Stimulated activated CD8-positive, alpha-beta memory T cell treated with anti-CD3 and anti-CD28 coated beads, Interleukin-4, amount 100 ng/mL, for 1 hour (primary cell): ENCODE measurements at places on chromosomes 5 and 9.
A peak's percentile ranks its signal among the peaks of the same experiment; 100 is the strongest.

GRCh38 chr9:122131401-122132001 is 28.1 kb downstream of the NDUFA8 start:
- no peak for DNase-seq

GRCh38 chr9:79572032-79572607 is 355 bp downstream of the TLE4 start:
- no peak for DNase-seq

DNA sequence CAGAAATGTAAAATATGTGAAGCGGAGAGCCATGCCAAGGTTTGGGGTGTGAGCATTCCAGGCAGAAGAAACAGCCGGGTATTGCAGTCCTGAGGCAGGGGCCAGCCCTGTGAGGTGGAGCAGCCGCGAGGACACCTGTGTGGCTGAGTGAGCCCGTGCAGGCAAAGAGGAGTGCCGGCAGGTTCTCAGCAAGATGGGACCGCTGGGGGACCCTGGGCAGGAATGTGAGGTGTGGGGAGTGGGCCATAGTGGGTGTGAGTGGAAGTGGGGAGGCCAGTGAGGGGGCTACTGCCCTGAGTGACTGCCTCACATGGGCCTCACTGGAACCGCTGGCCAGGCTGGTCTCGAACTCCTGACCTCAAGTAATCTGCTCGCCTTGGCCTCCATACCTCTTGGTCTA is 8.1 kb upstream of the PRR7 start:
- no peak for DNase-seq

GRCh38 chr9:136306211-136307208 is 2.6 kb upstream of the CCDC187 start:
- DNase-seq: no peak

DNA sequence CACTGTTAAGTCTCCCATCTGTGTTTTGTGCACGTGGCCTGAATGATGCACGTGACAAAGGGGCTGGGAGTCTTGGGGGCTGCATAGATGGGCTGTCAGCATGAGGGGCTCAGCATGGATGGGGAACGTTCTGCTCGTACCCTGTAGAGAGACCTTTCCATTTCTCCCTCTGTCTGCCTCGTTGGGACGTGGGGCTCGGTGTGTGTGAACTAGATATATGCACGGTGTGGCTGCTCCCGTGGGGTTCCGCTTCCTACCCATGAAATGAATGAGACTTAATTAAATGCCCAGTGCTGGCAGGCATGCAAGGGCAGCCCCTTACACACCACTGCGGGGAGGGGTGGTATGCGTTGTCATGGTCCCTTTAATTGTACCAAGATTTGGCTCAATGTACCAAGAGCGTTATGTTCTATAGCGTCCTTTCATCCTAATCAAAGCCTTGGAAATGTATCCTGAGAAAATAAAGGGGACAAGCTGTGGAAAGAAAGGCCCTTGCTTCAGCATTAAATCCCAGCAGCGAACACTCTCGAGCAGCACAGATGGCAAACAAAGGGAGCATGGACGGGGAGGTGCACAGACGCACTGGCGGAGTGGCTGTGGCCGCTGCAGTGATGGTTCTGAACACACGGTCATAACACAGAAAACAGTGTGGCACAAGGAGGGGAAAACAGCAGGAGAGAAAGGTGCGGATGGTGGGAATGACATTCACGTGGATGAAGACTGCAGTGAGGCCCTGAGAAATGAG is 66.8 kb downstream of the RASGEF1C start:
- no peak for DNase-seq

- DNase-seq: no peak
Measured at GRCh38 chr9:131868766-131869165, 128.9 kb upstream of the RAPGEF1 start.

DNA sequence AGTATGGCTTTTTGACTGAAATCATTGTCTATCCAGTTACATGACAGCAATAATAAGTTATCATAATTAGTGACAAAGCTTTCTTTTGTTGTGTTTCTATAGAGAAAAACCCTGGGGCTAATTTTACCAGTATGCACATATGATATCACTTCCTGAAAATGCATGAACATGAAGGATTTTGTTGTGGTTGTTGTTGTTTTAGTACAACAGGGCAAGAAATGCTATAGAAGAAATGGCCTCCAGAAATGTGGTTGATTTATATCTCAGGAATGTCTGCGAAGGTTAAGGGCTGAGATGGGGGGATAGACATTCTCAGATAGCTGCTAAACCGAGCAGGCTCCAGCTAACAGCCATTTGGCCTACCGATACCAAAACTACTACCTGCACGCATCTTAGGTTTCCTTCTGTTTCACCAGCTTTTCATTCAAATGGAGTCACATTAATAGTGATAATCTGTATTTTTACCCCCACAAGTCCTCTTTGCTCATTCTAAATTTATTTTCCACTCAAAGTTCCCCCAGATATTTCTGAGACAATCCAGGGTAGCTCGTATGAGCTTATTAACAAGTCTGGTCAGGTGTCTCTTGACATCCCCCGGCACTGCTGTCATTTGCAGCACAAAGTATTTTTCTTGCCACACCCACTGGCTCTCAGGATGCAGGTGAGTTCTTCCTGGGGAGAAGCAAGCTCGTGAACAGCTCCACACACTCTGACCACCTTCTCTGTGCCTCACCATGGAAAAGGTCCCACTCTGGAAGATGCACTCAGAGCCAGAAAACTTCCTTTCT is 232.4 kb upstream of the GAS1 start:
- DNase-seq: no peak

GRCh38 chr5:54531546-54531945 is 14.0 kb downstream of the SNX18 start:
- no peak for DNase-seq

DNA sequence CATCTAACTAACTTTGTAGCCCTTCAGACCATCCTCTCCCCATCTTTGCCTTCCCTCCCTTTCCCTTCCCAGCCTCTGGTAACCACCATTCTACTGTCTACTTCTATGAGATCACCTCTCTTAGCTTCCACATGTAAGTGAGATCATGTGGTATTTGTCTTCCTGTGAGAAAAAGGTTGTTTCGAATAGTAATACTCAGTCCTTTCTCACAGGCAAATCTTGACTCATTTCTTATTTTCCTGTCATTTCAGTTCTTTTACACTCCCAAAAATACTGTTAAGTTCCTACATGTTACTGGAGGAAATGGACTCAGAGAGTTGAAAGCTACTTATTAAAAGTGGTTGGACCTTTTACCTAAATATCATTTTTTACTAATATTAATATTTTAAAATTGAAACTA is 82.1 kb downstream of the SLF1 start:
- DNase-seq: no peak

GRCh38 chr5:42268630-42269029 is 154.6 kb upstream of the GHR start:
- DNase-seq: no peak

DNA sequence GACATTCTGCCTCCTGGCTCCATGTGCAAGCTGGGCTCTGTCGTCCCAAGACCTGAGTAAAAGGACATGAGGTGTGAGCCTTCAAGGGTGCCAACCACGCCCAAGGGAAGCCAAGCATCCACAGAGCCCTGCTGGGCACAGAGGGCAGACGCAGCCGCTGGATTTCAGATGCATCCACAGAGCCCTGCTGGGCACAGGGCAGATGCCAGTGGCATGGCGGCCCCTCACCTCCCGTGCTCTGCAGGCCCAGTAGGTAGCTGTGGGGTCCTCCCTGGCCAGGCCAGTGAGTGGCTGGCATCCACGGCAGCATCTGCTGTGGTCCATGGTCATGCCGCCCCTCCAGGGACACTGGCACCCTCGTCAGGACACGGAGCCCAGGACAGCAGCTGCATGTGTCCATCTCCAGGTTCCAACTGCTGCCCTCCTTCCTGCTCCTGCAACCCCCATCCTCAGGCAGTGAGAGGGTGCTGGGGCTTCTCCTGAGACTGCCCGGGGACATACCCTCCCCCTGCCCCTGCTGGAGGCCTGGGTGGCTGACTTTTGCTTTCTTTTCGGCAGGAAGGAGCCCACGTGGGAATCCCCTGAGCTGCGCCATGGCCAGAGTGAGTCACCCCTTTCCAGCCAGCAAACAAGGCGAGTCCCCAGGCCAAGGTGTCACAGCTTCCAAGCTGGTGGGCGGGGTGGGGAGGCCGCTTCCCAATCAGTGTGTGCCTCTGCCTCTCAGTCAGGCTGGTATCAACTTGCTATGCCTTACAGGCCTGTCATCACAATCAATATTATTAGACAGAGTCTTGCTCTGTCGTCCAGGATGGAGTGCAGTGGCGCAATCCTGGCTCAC is 4.0 kb upstream of the TRAF2 start:
- DNase-seq: peak; percentile 86

DNA sequence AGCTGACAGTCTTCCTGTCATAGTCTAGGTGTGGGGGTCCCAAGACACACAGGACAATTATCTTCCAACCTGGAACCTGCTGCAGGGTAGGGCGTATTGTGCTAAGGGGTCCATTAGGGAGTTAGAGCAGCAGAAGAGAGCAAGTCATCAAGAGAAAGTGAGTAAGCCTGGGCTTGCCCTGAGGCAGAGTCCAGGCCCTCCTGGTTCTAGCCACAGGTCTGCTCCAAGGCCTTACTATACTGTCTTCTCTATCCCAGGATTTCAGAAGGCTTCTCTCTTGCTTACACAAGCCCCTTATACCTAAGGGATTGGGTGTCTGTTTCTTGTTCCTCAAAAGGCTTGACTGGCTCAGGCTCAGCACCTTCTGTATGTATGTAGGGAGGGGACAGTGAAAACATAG is 7.7 kb downstream of the P4HA2 start:
- DNase-seq: no peak

- DNase-seq: no peak
Measured at GRCh38 chr5:135040034-135040332, 6.0 kb upstream of the PITX1 start.

GRCh38 chr9:16252616-16253015 is 617.9 kb downstream of the BNC2 start:
- no peak for DNase-seq

GRCh38 chr9:15529566-15530324 is 19.0 kb upstream of the PSIP1 start:
- no peak for DNase-seq

DNA sequence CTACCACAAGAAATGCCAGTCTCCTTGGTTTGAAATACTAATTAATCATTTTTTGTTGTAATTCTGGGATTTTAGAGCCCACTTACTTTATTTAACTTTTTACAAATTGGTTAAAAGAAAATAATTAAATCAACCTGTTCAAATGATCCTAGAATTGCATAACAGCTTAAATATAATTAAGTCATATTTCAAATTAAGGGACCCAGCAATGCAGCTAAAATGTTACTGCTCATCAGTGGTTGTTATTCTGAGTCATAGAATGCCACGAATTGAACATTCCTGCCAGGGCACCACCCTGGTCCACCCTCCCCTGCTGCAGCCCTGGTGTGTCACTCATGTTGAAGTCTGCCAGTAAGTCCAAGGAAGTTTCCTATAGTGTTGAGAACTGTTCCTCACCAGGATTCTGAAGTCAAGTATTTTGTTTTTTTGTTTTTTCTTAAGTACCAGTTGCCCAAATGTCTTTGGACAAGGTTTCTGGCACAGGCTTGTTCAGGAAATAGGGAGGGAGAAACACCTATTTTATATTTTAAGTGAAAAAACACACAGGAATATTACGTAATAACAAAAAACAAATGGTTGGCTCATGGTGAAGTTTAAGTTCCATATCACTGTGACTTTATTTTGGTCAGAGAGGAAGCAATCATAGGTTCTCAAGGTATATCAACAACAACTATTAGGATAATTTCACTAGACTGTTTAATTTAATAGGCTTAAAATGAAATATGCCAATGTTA is 4.3 kb upstream of the ITGA1 start:
- no peak for DNase-seq

- DNase-seq: no peak
Measured at GRCh38 chr5:35899800-35900199, 38.6 kb downstream of the CAPSL start.

- no peak for DNase-seq
Measured at GRCh38 chr9:33182519-33182918, 15.4 kb upstream of the B4GALT1 start.

- DNase-seq: no peak
Measured at GRCh38 chr9:36164989-36165388, 4.2 kb upstream of the CCIN start.

DNA sequence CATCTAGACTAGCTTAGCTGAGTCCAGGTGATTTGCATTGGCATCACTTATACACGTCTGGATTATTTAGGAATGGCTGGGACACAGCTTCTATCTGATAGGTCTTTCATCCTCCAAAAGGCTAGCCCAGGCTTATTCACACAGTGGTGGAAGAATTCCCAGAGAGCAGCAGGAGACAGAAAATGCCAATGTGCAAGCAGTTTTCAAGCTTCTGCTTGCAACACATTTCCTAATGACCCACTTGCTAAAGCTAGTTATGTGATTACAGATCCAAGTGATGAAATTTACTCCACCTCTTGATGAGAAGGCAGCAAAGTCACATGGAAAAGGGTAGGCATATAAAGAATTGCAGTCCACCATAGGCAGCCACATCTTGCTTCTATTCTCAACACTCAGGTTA is 44.2 kb upstream of the MAST4 start:
- DNase-seq: no peak

- DNase-seq: no peak
Measured at GRCh38 chr5:65742565-65743231, 20.7 kb downstream of the NLN start.

DNA sequence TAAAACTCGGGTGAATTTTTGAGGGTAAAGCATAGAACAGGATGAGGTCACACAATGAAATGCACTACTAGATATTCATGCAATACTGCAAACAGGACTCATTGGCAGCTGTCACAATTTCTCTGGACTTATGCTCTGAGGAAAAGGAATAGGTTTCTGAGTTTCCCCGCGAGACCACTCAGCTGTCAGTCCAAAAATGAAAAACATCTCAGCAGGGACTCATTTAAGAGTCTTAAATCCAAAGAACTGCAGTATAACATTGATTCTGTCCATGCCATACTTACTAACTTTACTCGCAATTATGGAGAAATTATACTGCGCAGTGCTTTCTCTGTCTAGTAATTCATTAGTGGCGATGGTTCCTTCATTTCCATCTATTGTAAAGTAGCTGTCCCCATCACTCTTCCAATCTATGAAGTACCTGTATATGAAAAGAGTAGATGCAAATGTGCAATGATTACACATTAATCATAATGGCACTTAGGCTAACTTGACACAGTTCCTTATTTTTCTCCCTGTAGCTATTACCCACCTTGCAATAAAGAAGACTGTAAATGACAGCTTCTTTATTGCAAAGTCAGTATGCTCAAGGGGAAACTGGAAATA is 1070.0 kb downstream of the CDH12 start:
- DNase-seq: no peak

DNA sequence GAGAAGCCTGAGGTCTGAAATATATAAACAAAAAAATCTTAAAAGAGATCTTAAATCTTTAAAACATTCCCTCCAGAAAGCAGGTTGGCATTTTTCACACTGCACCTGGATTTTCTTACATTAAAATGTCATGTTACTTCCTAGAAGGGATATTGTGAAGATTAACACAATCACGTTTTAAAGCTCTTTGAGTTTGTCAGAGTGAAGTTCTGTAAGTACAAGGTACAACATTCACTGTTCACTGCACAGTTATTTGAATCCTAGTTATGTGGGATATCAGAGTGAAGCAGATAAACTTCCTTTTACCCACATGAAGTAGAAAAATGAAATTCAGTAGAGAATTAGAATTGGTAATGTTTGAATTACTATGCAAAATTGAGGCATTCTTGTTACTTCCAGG is 353.6 kb upstream of the RGMB start:
- no peak for DNase-seq
